ENCODE measurements at places on chromosomes 12 and 14. TPM values are rescaled to one million over a fixed set of nuclear protein-coding genes. Genes with fewer than 3 reads are reported as not detected.

Gene CLEC9A
- total RNA-seq, result not detected

Gene LMNTD1
- total RNA-seq, result under 0.01 TPM

Gene ZDHHC22
- total RNA-seq, result not detected

Gene MYH7
- total RNA-seq, result not detected

Gene TAS2R19
- total RNA-seq, result 1.7 TPM

Gene CELA1
- total RNA-seq, result not detected

DNA sequence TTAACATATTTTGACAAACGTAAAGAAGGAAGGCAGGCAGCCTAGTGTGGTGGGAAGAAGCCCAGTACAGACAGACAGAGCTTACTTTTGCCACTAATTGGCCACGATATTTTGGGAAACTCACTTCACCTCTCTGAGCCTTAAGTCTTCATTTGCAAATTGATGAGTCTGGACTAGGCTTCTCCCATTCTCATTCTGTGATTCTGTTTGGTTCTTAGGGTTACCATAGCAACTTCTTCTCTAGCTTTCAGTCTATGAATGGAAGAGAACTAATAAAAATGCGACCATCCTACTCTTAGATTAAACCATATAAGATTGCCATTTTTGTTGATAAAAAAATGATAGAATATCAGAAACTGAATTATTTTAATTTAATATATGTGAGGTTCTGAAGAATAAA lies 210.5 kb downstream of the SNAPC1 start:
- no peak for DNase-seq

- DNase-seq, result no peak
Measured at GRCh38 chr14:99749763-99750715, 43.2 kb upstream of the EML1 start.

GRCh38 chr12:32091696-32092095 lies 15.0 kb upstream of the BICD1 start:
- DNase-seq, result no peak

DNA sequence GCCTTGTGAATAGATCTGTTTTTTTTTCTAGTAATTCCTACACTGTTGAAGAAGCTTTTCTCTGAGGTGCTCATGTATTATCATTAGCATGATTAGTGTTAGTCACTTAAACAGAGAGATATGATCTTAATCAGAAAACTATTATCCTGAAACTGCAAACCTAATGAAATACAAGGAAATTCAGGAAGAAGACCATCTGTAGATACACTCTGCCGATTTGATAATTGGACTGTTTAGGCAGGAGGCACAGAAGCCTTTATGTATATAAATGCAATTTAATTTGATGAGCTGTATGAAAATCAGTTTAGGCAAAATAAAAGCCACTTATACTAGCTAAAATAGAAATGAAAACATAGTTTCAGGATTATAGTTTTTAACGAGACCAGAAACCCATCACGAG lies 23.3 kb downstream of the PDZRN4 start:
- DNase-seq, result no peak

DNA sequence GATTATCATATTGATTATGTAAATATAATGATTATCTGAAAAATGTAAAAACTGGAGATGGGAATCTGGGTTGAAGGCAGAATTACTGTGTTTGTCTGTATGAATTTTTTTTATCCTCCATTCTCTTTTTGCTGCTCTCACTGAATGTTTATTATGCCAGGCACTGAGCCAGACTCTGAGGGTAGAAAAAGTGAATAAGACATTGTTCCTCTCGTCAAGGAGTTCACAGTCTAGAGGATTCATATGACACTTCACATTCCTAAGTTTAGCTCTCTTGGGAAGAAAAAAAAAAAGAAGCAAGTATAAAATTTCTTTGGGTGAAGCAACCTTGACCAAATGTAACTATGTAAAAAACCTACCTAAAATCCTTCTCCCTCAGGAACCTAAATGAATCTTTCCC lies 120.9 kb upstream of the LMO3 start:
- no peak for DNase-seq

- no peak for DNase-seq
Measured at GRCh38 chr12:114767906-114768722, 84.1 kb upstream of the TBX3 start.

GRCh38 chr12:124617615-124618014 lies 50.2 kb upstream of the NCOR2 start:
- DNase-seq, result no peak

Data from dermis microvascular lymphatic vessel endothelial cell (primary cell).